ENCODE measurements at places on chromosomes 7 and 10. TPM values are rescaled to one million over a fixed set of nuclear protein-coding genes. Genes with fewer than 3 reads are reported as not detected.

DNA sequence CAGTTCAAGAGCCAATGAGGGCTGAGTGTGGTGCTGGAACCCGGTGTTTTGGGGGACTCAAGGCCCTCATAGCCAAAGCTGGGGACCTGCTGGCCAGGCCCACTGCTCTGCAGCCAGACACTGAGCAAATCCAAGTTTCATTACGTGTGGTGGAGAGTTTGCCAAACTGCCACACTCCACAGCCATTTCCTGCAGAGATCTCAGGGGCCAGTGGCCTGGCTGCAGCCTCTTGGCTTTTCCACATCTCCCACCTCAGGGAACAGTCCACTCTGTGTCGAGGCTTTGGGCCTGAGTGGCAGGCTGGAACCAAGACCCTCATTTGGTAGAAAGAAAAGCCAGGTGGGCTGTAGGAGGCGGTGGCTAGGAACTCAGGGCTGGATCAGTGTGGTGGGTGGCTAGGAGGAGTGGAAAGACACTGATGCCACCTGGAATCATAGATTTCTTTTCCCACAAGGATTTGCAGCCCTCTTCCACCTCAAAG, 3.2 kb downstream of the HOXA11 start:
- DNase-seq = no peak

DNA sequence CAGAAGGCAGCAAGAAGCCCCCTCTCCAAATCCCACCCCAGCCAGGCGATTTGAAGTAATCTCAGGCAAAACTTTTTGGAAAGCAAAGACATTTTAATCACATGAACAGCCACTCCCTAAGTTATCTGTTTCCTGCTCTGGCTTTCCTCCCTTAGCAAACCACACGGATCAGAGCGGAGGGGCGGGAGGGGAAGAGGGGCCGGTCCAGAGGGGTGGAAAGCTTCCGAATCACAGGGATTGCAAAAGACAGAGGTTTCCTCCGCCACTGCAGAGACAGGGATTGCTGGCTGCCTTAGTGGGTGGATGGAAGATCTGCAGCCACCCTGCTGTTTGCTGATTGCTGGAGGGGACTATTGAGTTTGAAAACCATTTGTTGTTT, 41.2 kb downstream of the ZCCHC24 start:
- peak; percentile 79 for DNase-seq

GRCh38 chr10:51804866-51805265, 105.5 kb upstream of the CSTF2T start:
- no peak for DNase-seq

- no peak for DNase-seq
Observed at GRCh38 chr7:26103596-26103995, 48.4 kb upstream of the NFE2L3 start.

Gene TMED4
- total RNA-seq = 68.6 TPM

DNA sequence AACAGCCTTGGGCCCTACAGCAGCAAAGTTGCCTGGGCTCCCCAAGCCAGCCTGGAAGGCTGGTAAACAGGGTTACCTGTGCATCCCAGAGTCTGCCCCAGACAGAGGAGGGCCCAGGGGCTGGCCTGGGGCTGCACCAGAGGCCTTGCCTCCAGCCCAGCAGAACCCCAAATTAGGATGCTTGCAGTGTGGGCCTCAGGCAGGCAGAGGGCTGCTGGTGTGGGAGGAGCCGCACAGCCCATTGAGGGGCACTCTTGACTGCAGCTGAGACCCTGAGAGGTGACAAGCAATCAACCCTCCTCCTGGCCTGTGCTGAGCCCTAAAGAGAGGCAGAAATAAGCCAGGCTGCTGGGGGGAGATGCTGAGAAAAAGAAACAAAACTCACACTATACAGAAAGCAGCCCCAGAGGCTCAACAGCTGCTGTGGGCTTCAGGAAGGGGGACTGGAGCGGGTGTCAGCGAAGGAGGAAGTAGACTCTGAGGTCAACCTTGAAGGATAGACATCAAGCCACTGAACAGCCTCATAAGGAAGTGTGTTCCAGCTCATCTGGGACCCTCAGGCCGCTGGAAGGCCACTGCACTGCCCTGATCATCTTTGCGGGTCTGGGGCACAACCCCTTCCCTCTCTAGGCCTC, 6.6 kb downstream of the AIFM2 start:
- no peak for DNase-seq

- DNase-seq = no peak
Observed at GRCh38 chr7:159061209-159061608, 83.5 kb downstream of the VIPR2 start.
